ENCODE measurements at places on chromosomes 5 and 9. TPM values are rescaled to one million over a fixed set of nuclear protein-coding genes. Genes with fewer than 3 reads are reported as not detected.

DNA sequence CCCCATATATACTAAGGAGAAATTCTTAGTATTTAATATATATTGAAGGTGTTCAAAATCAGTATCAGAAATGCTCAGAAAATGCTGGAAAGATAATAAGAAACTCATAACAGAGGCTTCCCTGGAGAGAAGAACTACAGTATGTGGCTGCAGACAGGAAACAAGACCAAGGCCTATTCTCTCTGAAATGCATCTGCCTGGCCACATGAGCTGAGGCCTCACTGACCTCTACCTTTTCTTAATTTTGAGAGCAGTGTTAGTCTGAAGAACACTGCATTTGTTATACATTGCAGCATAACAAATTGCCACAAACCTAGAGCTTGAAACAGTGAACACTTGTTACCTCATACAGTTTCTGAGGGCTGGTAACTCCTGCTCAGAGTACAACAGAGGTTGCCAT lies 133.4 kb upstream of the SPEF2 start:
- H3K27me3 ChIP-seq, result no peaks in the 10 kb centered on the region
- no peaks in the 10 kb centered on the region for H3K4me1 ChIP-seq
- DNase-seq, result no peak
- no peaks in the 10 kb centered on the region for H3K36me3 ChIP-seq

The PKD2L2 gene
- not detected for total RNA-seq

- no peak overlapping the region for H3K4me3 ChIP-seq
- no peaks in the 10 kb centered on the region for H3K36me3 ChIP-seq
- no peaks in the 10 kb centered on the region for H3K27me3 ChIP-seq
- DNase-seq, result no peak
- H3K27ac ChIP-seq, result no peak overlapping the region
Observed at GRCh38 chr5:111197523-111197922, 26.7 kb upstream of the CAMK4 start.

The FOXD1 gene
- total RNA-seq, result 11.4 TPM

DNA sequence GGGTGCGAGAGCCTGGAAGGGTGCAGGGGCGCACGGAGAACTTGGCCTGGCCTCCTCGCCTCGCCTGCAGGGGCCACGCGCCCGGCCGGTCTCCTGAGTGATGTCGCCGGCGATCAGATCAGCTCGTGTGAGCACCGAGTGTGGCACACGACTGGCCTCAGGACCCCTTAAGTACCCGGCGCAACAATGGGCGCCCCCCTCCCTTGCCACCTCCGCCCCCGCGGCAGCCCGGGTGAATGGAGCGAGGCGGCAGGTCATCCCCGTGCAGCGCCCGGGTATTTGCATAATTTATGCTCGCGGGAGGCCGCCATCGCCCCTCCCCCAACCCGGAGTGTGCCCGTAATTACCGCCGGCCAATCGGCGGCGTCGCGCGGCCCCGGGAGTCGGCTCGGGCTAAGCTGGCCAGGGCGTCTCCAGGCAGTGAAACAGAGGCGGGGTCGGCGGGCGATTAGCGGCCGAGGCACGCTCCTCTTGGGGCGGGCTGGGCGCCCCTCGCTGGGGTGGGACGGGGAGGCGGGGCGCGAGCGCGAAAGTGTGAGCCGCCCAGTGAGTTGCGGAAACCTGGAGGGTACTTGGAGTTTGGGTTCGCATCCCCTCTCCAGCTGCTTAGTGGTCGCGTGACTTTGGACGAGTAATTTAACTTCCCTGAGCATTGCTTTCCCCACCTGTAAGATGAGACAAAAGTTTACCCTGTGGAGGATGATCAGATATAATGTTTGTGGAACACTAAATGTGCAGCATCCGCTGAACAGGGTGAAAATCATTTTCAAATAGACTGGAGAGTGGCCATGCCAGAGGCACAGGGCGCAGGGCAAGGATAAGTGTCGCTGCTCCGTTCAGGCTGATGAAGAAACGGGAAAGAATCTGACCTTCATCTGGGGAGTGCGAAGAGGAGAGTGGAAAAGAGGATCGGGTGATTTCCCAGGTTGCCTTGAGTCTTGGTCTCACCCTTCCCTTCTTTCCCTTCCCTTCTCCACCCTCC lies at the start of gene NEUROG1:
NEUROG1 (minus strand) TSS at position 145 of the 982 bp plus-strand sequence. CDS start 274 bp downstream, outside the sequence.
- no peak for DNase-seq
- H3K4me3 ChIP-seq, result no peak within 1 kb of the TSS
- peaks cover 21% of the 10 kb centered on the region for H3K4me1 ChIP-seq
- H3K27ac ChIP-seq, result no peak within 1 kb of the TSS

GRCh38 chr5:43017428-43017815 lies 22.7 kb downstream of the ANXA2R start:
- peak overlapping the region; percentile 55 for H3K4me3 ChIP-seq
- no peaks in the 10 kb centered on the region for H3K36me3 ChIP-seq
- peaks cover 11% of the 10 kb centered on the region for H3K4me1 ChIP-seq
- H3K27me3 ChIP-seq, result peaks cover 45% of the 10 kb centered on the region

DNA sequence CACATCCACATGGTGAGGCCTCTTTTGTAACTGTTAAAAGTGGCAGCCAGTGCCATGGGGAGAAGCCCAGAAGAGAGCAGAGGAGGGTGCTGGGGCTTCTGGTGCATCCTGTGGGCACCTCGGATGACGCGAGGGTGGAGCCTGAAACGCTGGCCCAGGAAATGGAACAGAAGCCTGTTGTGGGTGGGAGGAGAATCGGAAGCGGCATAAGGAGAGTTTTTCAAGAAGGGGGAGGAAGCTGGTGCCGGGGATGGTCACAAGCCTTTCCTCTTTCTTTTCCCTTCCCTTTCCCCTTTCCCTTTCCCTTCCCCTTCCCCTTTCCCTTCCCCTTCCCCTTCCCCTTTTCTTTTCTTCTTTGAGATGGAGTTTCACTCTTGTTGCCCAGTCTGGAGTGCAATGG lies 12.9 kb downstream of the ANKRD33B start:
- DNase-seq, result no peak
- no peaks in the 10 kb centered on the region for H3K36me3 ChIP-seq
- H3K4me1 ChIP-seq, result peaks cover 14% of the 10 kb centered on the region

GRCh38 chr5:132267166-132267739 lies 9.8 kb downstream of the PDLIM4 start:
- H3K4me1 ChIP-seq, result peaks cover 86% of the 10 kb centered on the region
- no peaks in the 10 kb centered on the region for H3K27me3 ChIP-seq
- no peak overlapping the region for H3K4me3 ChIP-seq
- H3K36me3 ChIP-seq, result peaks cover 69% of the 10 kb centered on the region
- peak; percentile 79 for DNase-seq

GRCh38 chr5:169393907-169394306 lies 93.0 kb upstream of the SLIT3 start:
- no peak for DNase-seq
- no peak overlapping the region for H3K27ac ChIP-seq
- H3K4me3 ChIP-seq, result no peak overlapping the region
- H3K4me1 ChIP-seq, result no peaks in the 10 kb centered on the region
- no peaks in the 10 kb centered on the region for H3K27me3 ChIP-seq

The PTPN3 gene
- 0.83 TPM for total RNA-seq

The CCL27 gene
- not detected for total RNA-seq

DNA sequence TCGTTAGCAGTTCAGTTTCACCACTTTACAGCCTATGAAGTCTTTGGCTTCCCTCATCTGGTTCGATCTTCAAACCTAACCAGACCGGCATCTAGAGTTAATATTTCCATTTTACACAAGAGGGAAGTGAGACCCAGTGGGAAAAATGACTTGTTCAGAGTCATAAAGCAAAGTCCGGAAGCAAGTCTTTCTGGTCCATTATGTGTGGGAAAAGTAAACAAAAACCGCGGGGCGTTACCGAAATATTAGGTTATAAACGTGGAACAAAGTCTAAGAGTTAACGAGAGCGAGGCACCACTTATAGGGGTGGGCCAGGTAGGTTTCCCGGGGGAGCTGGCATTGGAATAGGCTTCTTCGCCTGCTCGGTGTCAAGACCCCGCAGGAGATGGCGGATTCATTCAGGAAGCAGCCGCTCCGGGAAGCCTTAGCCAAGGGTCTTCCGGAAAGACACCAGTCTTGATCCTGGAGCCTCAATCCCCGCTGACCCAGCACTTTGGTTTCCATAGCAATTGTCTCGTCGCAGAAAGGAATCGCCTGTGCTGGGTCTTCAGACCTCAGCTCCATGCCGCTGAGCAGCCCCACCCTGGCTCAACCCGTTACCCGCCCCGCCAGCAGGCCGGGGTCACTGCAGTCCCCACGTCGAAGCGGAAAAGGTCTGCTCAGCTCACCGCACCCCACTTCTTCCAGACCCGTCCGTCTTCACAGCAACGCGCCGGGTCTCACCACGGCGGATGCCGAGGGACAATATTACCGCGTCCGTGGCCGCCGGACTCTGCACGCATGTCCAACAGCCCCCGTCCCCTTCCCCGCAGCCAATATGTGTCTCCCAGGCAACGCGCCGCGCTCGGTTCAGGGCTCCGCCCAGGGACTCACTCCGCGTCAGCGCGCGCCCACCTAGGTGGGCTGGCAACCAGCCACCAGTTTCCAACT lies at the start of gene C5orf52:
C5orf52 (plus strand) TSS at position 872 of the 930 bp plus-strand sequence. CDS start 82 bp downstream, outside the sequence.
- H3K4me1 ChIP-seq, result peaks cover 14% of the 10 kb centered on the region
- H3K27ac ChIP-seq, result no peak within 1 kb of the TSS
- H3K4me3 ChIP-seq, result peak within 1 kb of the TSS; percentile 64
- no peaks in the 10 kb centered on the region for H3K36me3 ChIP-seq

The CCNO gene
- total RNA-seq, result not detected

DNA sequence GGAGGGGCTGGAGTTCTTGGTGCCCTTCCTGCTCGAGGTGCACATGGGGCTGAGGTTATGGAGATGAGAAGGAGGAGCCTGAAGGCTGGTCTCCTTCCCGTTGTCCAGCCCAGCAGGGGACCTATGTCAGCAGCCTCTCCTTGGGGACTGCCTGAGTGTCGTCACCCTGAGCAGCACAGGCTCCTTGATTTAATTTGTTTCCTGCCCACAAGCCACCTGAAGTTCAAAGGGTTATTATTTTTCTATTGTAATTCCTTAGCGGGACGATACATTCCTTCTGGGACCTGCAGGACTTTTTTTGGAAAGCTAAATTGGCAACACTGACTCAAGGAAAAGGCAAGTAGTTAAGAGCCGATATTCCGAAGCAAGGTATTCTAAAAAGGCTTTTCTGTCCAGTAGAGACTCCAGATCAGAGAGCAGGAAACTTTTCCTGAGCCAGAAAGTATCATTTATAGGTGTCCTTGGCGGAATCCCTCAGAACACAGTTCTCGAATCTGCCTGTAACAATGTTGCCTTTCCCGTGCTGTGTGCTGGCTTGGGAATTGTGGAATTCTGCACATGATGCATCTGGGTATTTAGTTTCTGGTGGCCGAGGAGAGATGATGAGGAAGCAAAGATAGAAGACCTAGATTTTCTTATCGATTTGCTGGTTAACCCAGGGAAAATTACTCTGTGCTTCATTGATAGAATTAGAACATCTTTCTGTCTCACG lies 55.4 kb downstream of the ARHGAP26 start:
- H3K27ac ChIP-seq, result peak overlapping the region; percentile 45
- no peaks in the 10 kb centered on the region for H3K27me3 ChIP-seq
- peaks cover 76% of the 10 kb centered on the region for H3K4me1 ChIP-seq
- DNase-seq, result no peak

DNA sequence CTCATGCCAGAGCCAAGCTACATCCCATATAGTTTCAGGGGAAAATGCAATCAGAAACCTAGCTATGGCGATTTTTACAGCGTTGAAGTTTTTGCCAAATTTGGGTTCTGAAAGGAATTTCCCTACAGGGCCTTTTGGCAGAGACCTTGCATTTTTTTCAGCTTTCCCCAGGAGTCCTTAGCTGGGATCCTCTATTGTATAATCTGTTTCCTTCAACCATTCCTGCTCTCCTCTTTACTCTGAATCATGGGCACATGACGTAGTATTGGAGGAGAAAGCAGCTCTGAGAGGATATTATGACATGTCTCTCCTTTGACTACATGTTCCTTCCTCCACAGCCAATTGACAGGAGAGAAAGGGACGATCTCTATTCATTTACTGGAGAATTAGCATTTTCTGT lies 118.5 kb upstream of the ERCC6L2 start:
- no peaks in the 10 kb centered on the region for H3K27me3 ChIP-seq
- peak overlapping the region; percentile 66 for H3K27ac ChIP-seq
- no peak for DNase-seq
- H3K36me3 ChIP-seq, result no peaks in the 10 kb centered on the region

DNA sequence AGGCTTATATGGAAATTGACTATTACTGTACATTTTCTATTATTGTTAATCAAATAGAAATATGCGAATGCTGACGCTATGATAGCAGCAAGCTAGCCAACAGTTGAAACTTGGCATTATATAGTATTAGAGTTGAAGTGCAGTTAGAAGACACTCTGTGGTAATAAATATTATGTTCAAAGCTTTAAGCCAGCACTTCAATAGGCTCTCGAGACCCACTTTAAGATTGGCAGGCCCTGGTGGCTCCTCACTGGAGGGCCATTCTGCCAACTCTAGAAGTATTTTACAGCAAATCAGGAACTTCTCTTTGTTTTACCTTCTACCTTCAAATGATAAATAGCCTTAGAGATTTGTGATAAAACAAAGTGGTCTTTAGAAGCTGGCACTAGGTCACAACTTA lies 2029.0 kb upstream of the WWC1 start:
- H3K36me3 ChIP-seq, result no peaks in the 10 kb centered on the region
- no peaks in the 10 kb centered on the region for H3K4me1 ChIP-seq
- no peaks in the 10 kb centered on the region for H3K27me3 ChIP-seq
- no peak for DNase-seq

DNA sequence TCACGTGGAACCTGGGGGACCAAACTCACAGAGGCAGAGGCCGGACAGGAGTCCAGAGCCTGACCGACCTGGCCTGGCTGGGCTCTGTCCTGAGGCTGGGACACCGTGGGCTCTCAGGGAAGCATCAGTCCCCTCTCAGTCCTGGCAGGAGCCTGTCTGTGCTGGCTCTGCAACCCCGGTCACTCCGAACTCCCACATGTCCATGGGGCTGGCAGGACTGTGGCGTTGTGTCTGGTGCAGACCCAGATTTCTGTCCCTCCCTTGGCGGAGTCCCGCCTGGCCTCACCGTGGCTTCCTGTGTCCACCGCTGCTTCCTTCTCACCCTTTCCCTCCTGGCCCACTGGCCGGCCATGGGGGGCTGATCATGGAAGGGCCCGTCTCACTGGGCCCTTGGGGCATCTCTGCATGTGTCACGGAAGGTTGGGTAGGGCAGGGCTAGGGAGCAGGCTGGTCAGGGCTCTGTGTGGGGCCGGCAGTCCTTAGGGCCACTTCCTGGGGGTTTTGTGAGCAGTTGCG lies 68.8 kb downstream of the RXRA start:
- no peaks in the 10 kb centered on the region for H3K27me3 ChIP-seq
- H3K4me1 ChIP-seq, result peaks cover 87% of the 10 kb centered on the region
- no peak overlapping the region for H3K4me3 ChIP-seq
- H3K36me3 ChIP-seq, result no peaks in the 10 kb centered on the region
- H3K27ac ChIP-seq, result no peak overlapping the region

DNA sequence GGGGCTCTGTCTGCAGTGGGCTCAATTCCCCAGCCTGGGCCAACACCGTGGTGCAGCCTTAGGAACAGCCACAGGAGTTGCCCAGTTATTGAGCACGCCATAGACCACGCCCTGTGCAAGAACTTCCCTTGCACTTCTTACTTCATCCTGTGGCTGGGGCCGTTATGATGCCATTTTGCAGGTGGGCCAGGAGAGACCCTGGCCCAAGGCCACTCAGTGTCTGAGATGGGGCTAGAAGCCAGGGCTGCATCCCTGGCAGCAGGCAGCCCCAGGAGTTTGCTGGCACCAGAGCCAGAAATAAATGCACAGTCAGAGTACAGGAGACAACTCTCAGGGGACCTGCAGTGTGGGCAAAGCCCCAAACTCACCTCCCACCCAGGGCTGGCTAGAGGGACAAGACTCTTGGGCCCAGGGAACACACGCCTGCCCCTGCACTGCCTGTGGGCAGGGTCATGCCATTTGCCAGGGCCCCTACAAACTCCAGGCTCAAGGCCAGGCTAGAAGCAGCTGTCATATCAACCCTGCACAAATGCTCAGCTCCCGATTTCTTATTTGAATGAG lies 6.7 kb downstream of the CORO2A start:
- no peaks in the 10 kb centered on the region for H3K4me1 ChIP-seq
- H3K27me3 ChIP-seq, result no peaks in the 10 kb centered on the region
- DNase-seq, result no peak
- no peaks in the 10 kb centered on the region for H3K36me3 ChIP-seq
